ENCODE measurements at places on chromosomes 11 and 22.

- DNase-seq: no peak
These were observed 33.1 kb downstream of the MTMR3 start for GRCh38 chr22:29916007-29916544.

GRCh38 chr11:134071766-134072402, 3.0 kb downstream of the JAM3 start:
- DNase-seq: no peak

- no peak for DNase-seq
These were observed 45.3 kb downstream of the CCDC34 start for GRCh38 chr11:27317751-27318150.

- DNase-seq: no peak
These were observed 26.9 kb upstream of the TXNRD2 start for GRCh38 chr22:19968450-19968891.

DNA sequence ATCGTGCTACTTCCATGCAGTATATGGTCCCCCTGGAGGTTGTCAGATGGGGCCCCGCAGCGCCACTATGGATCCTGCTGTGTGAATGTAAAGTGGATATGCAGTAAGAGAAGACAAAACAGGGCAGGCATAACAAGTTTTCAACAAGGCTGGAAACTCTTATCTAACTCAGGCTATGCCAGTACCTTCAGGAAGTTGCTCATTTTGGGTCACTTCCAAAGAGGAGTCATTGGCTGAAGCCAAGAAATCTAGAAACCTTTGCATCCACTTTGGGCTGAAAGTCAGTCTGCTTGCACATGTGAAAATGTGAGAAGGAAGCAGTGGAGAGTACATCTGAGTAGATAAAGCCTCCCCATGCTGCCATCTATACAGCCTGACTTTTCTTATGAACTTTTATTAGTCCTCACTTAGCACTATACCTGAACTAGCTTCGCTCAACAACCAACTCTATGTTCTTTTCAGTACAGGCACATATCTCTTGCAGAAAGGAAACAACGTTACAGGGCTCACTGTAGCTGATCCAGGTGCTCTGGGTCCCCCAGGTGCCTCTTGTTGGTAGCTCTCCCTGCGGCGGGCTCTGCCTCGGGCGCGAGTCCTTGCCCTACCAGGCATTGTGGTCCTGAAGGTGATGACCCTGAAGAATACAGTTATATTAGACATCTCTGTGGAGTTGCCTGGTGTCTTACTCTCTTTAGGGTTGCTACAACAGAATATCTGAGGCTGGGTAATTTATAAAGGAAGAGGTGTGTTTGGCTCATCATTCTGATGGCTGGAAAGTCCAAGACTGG, 12.4 kb downstream of the PIWIL3 start:
- no peak for DNase-seq

DNA sequence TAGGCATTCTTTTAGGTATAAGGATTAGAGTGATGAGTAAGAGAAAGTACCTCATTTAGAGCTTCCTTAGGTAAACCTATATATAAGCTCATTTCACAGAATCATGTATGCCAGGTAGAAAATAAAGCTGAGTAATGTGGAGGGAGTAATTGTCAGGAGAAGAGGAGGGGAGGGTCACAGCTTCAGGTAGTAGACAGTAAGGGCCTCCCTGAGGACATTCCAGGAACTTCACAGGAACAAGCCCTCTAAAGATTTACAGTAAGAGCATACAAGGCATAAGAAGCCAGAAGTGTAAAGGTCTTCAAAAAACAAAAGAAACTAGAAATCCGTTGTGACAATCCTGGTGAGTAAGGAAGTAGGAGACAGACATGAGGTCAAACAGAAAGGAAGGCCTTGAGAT, 57.6 kb downstream of the USP47 start:
- no peak for DNase-seq

DNA sequence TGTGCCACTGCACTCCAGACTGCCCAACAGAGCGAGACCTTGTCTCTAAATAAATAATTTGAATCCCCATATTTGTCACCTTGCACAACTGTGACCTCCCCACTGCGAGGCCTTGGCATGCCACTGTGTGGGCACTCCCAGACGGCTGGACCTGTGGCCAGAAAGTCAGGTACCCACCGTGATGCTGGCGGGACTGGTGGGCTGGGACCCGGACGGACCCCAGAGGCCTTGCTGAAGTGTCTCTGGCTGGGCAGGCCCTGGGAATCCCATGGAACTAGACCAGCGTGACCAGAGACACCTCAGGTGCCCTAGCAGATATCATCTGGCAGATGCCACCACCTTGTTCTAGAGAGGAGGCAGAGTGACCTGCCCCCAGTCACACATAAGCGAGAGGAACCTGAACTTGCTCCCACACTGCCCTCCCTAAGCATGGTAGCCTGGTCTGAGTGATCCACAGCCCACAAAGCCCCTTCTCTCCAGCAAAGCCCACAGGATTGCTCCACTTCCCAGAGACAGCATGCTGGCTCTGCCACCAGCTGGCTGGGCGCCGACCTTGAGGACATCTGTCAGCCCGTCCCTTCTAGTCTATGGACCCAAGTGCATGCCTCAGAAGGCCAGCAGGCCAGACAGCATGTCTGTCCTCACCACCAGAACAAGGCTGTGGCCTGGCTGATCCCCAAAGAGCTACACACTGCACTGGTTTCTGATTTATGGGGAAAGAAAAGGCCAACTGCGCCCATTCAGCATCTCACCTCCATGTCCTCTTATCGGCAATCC, 9.5 kb downstream of the MACROD1 start:
- DNase-seq: no peak

- DNase-seq: no peak
These were observed 41.5 kb upstream of the CNTN5 start for GRCh38 chr11:98979205-98979604.

Measured in endothelial cell (in vitro differentiated cells).